ENCODE measurements at places on chromosomes 1 and 21.
A peak's percentile ranks its signal among the peaks of the same experiment; 100 is the strongest.

DNA sequence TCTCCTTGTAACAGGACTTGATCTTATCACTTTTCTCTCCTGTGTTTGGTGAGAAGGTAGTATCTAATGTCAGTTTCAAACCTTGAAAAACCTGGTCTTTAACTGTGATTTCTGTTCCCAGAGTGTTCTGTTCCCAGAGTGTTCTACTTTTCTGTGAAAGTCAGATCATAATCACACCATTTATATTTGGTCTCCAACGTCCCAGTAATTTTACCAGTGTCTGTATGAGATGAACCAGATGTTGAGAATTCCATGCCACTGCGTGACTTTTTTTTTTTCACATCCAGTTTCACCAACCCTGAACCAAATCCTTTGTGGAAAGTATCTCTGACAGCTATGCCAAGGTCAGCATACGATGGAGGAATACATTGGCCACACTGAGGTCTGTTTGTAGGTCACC, 365.2 kb downstream of the USP25 start:
- DNase-seq = no peak

- DNase-seq = no peak
Observed at GRCh38 chr1:15299179-15299578, 52.2 kb downstream of the FHAD1 start.

DNA sequence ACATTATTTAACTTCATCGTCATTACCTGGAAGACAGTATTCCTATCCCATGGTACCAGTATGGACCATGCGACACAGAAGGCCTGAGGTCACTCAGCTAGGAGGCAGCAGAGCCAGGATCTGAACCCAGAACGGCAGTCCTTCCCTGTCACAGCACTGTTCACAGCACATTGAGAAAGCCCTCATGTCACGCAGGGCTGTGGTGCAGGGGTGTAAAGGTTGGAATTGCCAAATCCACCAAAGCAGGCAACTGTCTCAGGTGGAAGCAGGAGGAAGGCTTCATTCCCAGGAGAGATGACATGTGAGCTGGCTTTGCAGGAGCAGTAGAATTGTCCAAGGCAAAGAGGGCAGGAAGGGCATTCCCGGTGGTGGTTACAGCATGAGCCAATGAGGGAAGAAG, 9.9 kb upstream of the TTC22 start:
- no peak for DNase-seq

DNA sequence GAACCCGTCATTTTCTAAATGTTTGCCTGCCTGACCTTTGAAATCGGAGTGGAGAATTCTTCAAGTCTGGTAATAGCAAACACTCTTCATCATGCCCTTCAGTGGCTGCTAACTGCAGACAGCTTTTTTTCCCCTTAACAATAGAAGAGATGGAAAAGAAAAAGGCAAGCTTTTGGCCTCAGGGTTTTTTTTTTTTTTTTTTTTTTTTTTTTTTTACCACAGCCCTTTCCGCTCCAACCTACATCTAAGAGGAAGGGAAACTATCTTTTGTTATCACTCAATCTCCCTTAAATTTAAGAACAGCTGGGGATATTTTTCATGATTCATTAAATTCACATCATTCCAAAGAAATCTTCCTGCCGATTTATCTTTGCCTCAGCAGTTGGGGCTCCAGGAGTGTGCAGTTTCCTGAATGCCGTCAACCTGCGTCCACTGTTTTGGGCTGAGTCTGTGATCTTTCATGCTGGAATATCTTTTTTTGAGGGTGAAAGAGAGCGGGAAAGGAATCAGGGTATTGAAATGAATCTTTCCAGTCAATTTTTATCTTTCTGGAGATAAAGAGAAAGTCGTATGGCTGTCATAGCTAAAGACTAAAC, 144.5 kb upstream of the SMYD2 start:
- no peak for DNase-seq

- no peak for DNase-seq
Observed at GRCh38 chr1:24426744-24427544, 11.3 kb downstream of the NIPAL3 start.

- no peak for DNase-seq
Observed at GRCh38 chr1:229819091-229819490, 193.0 kb downstream of the URB2 start.

GRCh38 chr1:46948629-46949416, 7.5 kb upstream of the CYP4A11 start:
- DNase-seq = no peak

DNA sequence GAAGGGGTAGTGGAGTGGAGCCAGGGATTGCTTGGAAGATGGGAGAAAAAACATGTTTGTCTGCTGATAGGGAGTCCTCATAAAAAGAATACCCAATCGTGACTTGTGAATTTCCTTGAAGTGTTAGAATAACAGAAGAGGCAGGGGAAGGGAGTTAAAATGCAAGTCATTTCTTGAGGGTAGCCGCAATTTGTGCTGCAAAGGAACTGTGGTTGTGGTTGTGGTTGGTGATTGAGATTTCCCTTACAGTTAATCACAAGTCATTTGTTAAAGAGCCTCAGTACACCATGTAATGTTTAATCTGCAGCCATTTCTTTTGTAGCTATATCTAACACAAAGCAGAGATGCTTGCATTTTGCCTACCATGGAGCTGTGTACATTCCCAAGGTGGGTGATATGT, 38.5 kb upstream of the EGLN1 start:
- no peak for DNase-seq

DNA sequence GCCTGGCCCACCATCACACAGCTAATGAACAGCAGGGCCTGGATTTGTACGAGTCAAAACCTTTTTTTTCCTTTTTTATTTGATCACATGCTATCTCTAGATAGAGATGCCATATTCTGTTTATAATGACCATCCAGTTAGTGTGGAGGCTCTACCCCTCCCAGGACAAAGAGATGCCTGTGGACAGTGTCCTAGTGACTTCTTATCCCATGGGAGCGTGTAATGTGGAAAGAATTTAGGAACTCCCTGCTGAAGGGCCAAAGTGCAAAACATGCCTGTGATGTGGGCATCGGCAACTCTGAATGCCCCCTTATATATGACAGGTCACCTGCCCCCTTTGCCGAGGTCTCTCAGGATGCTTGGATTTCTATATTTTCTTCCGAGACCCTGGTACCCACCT, 292.2 kb downstream of the RRAGC start:
- no peak for DNase-seq

DNA sequence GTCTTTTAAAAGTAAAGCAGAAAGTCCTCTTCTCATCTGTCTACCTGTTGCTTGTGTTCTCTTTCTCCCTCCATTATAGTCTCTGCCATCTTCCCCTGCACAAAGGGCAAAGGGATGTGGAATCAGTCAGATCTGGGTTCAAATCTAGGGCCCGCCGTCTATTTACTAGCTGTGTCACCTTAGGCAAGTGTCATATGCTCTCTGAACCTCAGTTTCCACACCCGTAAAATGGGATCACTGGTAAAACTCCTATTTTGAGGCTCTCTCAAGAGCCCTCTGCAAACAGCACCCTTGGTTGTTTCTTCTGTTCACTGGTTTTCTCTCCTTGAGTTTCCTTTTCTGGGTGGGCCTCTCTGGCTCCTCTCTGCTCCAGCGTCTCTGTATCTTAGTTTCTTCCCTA, 2.6 kb upstream of the PTPRU start:
- DNase-seq = no peak

DNA sequence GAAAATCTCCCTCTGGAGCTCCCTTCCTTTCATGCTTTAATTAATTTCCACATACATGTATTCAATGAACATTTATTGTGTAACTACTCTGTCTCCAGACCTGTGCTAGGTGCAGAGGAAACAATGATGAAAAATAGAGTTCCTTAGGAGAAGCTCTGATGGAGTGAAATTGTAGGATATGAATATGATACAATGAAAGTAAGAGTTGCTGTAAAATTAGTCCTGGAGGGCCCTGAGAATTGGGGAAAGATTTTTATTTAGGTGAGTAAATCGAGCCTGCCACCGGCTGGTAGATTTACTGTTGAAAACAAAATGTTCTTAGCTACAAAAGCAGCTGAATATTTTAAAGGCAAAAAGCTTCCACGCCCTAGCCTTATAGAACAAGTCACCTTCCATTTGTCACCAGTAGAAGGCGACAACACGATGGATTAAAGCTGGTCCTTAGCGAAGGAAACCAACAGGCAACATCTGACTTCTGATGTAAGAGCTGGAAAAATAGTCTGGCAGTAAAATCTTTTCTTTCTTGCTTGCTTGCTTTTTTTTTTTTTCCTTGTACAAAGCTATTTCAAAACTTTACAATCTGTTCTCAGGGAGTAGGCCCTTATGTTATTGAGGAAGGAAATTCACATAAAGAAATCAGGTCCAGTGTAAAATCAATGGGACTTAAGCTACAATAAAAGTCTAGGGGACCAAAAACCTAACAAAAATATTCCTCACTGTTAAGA, 82.0 kb upstream of the ROR1 start:
- DNase-seq = peak; percentile 68

DNA sequence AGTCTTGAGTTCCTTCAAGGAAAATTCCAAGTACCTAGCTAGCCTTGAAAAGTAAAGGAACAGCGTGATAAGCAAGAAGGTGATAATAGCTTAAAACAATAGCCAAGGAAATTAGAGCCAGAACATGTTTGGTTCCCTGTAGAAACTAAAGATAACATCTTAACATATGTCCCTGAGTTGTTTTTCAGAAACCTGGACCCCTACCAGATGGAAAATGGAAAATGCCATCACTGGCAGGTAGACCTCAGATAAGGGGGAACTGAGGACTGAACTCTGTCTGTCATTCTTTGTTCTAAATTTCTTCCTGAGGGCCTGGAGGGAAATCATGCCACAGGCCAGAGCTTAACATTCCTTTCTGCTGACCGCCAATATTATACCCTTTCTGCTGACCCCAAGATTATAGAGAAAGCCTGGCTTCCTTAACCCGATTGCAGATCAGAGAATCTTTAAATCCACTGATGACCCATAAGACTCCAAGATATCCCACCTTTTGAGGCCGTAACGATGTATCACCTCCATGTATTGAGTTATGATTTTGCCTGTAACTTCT, 23.4 kb downstream of the CNIH3 start:
- no peak for DNase-seq
